CD8-positive, alpha-beta memory T cell (primary cell): ENCODE measurements at places on chromosomes 4 and X. TPM values are rescaled to one million over a fixed set of nuclear protein-coding genes. Genes with fewer than 3 reads are reported as not detected.

Gene CXCL6
- polyA plus RNA-seq: not detected

Gene JCHAIN
- polyA plus RNA-seq: not detected

Gene PPARGC1A
- not detected for polyA plus RNA-seq

Gene PABPC5
- polyA plus RNA-seq: not detected

Gene FAAH2
- 6.6 TPM for polyA plus RNA-seq

Gene HTR2C
- not detected for polyA plus RNA-seq

Gene NUP54
- 41.8 TPM for polyA plus RNA-seq

Gene PCYT1B
- not detected for polyA plus RNA-seq

Gene TCEAL6
- polyA plus RNA-seq: not detected

Gene TAB3
- polyA plus RNA-seq: 7.6 TPM
